ENCODE measurements at places on chromosomes 5 and 9.

DNA sequence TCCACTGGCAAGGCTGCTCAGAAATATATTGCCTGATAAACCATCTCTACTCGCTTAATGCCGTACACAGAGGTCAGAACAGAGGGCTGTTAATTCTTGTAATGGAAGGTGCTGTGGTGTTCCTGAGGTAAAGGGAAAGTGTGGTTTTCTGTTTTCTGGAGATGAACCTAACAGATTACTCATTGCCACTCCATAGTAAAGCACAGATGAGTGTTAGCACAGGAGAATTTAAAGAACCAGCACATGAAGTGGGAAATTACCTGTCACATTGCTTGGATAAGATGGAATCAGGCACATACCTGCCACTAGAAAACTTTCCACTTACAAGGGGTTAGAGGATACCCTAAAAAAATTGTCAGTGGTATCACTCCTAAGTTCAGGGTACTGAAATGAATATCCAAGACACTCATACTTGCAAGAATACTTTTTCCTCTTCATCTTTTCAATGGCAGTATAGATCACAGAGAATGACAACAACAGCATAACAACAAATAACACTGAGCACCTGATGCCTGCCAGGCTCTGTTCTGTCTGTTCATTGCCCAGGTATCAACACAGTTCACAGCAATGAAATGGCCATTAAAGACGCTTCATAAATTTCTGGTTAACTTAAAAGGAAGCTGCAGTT lies 152.9 kb upstream of the GNA14 start:
- no peak for DNase-seq

- no peak for DNase-seq
These were observed 53.4 kb downstream of the PLPP1 start for GRCh38 chr5:55481293-55481855.

GRCh38 chr5:133866160-133866902 lies 102.1 kb downstream of the C5orf15 start:
- DNase-seq, result no peak

DNA sequence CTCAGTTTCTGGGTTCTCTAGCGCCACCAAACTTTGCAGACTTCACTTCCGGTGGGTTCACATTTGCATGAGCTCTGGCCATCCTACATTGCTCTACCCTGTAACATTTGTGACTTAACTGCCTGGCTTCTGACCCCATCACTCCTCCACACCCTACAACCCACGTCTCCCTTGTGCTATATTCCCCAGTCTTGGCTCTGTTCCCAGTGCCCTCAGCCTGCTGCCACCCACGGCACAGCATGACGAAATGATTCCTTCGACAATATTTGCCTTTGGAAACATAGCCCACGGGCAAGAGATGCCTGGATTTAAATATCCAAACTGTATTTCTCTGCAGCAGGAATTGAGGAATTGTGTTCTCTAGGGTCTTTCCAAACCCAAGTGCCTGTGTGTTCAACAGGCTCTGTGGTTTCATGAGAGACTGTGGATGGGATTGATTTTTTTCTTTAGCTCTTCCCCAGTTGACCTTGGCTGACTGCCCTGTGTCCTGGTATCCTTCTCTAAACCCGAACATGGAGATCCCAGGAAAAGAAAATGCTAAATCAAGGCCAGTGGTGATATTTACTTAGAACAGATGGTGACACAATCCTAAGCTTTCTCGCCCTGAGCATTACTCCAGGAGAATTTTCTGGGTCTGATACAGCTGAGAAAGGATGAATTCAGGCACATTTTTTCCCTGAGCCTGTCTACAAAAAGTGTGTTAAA lies 44.4 kb upstream of the GRIA1 start:
- no peak for DNase-seq

- peak; percentile 71 for DNase-seq
These were observed 469 bp downstream of the AGTPBP1 start for GRCh38 chr9:85741095-85741874.

- DNase-seq, result no peak
These were observed 599 bp downstream of the LYRM7 start for GRCh38 chr5:131171276-131171810.

GRCh38 chr5:148957591-148958202 lies 105.2 kb downstream of the SH3TC2 start:
- peak; percentile 30 for DNase-seq

DNA sequence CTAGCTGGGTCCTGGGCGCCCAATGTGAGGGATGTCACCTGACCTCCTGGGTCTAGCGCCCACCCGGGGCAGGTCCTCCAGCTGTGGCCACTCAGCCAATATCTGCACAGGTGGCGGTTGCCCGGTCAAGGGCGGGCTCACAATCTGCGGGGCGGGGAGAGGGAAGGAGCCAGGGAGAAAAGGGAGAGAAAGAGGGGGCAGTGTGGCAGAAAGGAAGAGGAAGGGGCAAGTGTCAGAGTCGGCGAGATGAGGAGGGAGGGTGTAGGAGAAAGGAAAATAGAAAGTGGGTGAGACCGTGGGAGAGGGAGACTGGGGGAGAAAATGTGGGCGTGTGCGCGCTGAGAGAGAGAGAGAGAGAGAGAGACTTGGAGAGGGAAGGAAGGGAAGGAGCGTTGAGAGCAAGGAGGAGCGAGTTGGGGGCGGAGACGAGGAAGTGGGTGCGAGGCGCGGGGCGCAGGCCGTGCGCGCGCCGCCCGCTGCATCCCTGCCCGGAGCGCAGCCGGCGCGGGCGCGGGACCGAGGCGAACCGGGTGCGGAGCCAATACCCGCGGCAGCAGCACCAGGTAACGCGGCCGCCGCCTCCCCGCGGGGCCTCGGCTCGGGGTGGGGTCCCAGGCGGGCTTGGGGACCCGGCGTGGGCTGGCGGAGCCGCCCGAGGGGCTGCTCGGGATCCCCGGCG lies at the start of gene HRH2:
Gene HRH2 (plus strand): TSS at position 479 of the 679 bp plus-strand sequence. CDS start 25,163 bp downstream, outside the sequence.
- DNase-seq, result no peak

DNA sequence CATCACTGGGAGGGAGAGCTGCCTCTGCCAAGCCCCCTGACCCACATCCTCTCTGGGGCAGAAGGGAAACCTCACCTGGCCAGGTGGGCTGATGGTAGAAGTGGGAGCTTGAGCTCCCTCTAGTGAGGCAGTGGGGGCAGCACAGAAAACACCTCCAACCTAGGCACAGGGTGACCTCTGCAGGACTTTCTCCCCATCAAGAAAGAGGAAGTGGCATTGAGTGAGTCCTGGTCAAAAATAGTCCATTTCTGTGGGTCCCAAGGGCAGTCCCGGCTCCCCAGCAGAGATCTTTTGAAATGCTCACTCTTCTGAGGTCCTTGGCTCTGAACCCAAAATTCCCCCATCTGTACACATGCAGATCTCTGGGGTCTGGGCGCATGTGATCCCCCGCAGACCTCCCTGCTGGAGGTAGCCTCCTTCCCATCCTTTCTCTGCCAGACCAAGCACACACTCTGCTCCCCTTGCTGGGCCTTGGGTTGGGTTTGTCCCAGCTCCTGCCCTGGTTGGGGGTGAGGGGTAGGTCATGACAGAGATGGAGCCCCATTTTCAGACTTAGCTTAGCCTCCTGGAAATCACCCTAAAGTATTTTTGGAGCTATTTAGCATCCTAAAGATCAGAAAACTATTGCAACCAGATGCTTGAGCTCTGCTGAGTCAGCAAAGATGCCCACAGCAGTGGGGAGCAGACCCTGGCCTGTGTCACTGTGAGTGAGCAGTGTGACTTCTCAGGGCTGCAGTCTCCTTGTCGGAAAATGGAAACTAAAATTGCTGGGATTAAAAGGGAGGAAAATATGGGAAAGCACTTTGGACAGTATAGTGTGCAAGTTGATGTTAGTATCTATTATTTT lies 41.6 kb upstream of the LCP2 start:
- peak; percentile 18 for DNase-seq

DNA sequence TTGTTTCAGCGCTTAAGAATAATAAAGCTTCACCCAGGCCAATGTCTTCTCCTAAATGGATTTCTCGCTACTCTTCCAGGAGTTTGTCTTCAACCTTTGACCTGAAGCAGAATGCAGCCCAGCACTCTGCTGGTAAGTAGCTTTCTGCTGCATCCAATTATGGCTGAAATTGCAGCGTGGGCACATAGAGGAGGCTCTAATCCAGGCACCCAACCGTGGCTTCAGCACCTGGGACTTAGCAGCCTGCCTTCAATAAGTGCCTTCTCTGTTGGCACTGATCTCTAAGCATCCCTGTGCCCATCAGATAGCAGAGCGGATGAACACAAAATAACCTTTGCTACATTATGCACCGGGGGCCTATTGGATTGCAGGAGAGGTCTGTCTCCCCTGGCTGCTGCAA lies 105.2 kb downstream of the TRIM32 start:
- DNase-seq, result no peak

GRCh38 chr5:131533836-131534235 lies 101.2 kb downstream of the RAPGEF6 start:
- no peak for DNase-seq

DNA sequence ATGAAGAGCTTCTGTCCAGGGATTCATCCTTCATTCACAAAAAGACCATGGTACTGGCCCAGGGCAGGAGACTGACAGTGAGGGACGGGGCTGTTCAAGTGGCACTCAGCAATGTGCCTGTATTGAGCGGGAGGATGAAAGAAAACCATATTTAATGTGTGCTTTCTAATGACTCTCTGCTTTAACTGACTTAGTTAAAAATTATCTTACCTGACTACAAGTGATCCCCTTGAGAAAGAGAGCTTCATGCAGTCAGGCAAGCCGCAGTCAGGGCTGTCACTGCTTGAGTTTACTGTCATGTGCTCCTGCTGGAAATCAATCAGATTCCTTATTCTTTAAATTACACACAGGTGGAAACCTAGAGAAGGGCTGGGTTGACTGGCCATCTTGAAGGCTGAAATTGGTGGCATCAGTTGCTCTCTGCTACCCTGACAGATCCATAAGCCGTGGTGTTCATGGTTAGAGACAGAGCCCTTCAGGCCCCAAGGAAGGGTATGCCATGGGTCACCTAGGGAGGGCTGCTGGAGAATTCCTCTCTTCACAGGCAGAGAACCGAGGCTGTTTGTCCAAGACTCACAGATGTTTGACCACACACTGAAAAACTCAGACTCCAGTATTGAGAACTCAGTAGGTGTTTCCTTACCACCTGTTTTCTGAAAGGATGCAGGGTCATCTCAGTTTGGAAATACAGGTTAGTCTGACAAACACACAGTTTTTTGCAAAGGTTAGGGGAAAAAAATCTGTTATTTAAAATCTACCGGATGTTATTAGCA lies 70.9 kb downstream of the TRIO start:
- no peak for DNase-seq

DNA sequence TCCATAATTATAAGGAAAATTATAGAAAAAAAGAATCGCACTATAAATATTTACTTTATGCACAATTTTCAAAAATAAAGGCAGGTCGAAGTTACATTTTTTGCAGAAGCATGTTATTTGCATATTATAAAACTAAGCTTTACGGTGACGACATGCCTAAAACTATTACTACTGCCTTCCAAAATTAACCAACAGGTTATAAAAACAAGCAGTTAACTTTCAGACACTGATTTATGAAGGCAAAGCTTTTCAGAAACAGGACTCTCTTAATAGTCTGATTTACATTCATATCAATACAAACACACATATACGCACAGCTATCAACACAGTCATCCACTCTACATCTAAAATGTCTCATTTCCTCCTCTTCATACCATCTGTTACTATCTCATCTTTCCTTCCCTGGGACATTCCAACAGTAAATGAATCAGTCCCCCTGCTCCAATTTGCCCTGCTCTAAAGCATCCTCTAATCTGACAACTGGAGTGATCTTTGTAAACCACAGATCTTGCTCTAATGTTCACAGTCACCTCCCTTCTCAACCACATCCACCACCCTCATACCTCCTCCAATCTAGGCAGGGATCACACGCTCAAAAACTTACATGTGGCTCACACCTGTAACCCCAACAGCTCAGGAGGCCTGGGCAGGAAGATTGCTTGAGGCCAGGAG lies 21.6 kb downstream of the FBXW11 start:
- DNase-seq, result no peak

- no peak for DNase-seq
These were observed 194.8 kb upstream of the SLC30A5 start for GRCh38 chr5:68898951-68899471.

- DNase-seq, result no peak
These were observed 37.7 kb downstream of the FAM13B start for GRCh38 chr5:137995077-137995748.

DNA sequence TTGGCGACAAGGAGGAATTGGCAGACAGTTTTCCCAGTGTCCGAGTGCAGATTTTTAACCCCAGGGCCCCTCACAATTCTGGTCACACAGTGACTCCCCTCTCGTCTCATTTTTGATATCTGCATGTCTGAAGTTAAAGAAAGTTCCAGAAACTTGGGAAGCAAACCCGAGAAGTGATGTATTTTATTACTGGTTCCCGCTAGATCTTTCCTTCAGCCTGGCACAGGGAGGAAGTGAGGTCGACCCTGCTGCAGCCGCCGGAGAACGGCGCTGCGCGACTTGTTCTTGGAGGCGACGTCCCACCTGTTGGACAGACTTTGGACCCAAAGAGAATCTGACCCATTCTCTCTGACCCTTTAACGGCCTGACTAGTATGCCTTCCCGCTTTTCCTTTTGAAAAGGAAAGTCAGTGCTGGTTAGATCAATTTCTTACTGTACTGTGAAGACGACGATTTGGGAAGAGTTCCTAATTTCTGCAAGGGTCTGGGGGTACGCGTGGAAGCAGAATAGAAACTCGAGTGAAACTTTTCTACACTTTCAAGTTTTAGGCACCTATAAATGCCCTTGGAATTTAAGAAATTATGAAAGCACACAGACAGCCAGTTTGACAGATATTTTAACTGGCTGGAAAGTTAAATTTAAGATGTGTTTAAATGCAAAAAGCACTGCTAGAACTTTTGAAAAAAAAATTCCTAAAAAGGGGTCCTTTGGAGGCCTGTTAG lies 744 bp downstream of the OTULIN start:
- DNase-seq, result no peak

- DNase-seq, result no peak
These were observed 5.7 kb downstream of the PIP5KL1 start for GRCh38 chr9:127924736-127925444.

GRCh38 chr5:153365547-153365946 lies 124.9 kb upstream of the GRIA1 start:
- no peak for DNase-seq

GRCh38 chr9:109779711-109780452 lies at the start of gene PALM2AKAP2:
Gene PALM2AKAP2 (plus strand): TSS chr9:109780198. CDS start chr9:109780489, 291 bp downstream.
- DNase-seq, result peak; percentile 83

GRCh38 chr5:10621832-10622231 lies 58.0 kb downstream of the ANKRD33B start:
- no peak for DNase-seq

DNA sequence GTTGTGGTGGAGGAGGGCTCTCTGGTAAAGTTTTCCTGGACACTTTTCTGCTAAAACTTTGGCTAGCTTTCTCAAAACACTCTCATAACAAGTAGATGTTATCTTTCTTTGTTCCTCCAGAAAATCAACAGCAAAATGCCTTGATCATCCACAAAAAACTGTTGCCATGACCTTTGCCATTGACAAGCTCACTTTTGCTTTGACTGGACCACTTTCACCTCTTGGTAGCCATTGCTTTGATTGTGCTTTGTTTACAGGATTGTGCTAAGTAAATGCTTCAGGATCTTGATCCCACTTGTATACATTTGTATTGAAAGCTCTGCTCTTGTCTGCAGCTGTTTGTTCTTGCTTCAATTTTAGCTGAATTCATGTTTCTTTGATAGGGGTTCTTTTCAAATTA lies 143.9 kb upstream of the NR3C1 start:
- no peak for DNase-seq

All from left forelimb (tissue), 1 donor.